Urinary bladder (tissue), 4 donors: ENCODE measurements at places on chromosomes 16 and 17. TPM values are rescaled to one million over a fixed set of nuclear protein-coding genes. Genes with fewer than 3 reads are reported as not detected.

GRCh38 chr16:86498671-86499439, 11.5 kb upstream of the FOXF1 start:
- no peak for DNase-seq

DNA sequence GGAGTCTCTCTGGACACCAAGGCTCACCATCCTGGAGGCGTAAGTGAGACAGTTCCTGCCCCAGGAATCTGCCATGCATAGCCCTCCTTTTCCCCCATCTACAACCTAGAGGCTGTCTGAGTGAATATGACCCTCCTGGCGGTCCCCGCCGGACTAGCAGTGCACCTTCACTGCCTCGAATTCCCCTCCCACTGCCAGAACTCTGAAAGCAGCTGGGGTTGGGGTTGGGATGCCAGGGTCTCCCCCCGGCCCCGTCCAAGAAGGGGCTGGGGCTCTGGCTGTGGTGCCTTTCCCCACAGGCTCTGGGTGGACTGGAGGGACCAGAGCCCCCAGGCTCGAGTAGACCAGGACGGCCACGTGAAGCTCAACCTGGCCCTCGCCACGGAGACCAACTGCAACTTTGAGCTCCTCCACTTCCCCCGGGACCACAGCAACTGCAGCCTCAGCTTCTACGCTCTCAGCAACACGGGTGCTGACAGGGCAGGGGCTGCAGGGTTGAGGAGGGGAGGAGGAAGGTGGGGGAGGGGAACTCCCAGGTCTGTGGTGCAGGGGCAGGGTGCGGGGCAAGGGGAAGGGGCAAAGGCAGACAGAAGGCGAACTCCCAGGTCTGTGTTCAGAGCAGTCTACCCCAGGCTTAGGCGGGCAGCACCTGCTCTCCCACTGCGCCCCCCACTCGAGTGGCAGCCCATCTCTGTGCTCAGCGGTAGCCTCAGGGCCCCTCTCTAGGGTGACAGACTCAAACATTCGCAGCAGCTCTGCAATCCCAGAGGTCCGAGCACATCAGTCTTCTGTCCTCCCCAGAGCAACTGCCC, 1.2 kb downstream of the ZACN start:
- DNase-seq, result no peak

The CES1 gene
- polyA plus RNA-seq, result 61.4 TPM

The C17orf100 gene
- polyA plus RNA-seq, result 3.0 TPM

The HBZ gene
- polyA plus RNA-seq, result 0.47 TPM

The KRT28 gene
- not detected for polyA plus RNA-seq

The RUSF1 gene
- polyA plus RNA-seq, result 59.4 TPM
